Memory B cell (primary cell): ENCODE measurements at places on chromosomes 2 and 18.

DNA sequence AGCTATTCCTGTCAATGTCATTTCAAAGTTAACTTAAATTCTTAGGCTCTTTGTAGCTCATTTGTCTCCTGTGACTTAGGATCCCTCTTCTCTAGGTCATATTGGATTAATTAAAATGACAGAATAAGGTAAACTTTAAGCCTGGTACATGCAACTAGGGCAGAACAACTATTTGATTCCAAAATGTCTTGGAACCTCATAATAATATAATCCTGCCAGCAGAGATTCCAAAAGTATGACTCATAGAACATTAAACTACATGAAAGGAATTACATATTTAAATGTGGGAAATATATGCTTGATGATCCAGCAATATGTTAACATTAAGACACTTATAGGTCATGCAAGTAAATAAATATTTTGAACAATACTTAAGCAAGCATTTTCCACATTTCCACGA, 63.3 kb downstream of the COL3A1 start:
- H3K4me3 ChIP-seq = no peak overlapping the region
- DNase-seq = no peak
- no peaks in the 10 kb centered on the region for H3K36me3 ChIP-seq
- H3K4me1 ChIP-seq = no peaks in the 10 kb centered on the region
- no peak overlapping the region for H3K27ac ChIP-seq
- H3K27me3 ChIP-seq = no peaks in the 10 kb centered on the region

DNA sequence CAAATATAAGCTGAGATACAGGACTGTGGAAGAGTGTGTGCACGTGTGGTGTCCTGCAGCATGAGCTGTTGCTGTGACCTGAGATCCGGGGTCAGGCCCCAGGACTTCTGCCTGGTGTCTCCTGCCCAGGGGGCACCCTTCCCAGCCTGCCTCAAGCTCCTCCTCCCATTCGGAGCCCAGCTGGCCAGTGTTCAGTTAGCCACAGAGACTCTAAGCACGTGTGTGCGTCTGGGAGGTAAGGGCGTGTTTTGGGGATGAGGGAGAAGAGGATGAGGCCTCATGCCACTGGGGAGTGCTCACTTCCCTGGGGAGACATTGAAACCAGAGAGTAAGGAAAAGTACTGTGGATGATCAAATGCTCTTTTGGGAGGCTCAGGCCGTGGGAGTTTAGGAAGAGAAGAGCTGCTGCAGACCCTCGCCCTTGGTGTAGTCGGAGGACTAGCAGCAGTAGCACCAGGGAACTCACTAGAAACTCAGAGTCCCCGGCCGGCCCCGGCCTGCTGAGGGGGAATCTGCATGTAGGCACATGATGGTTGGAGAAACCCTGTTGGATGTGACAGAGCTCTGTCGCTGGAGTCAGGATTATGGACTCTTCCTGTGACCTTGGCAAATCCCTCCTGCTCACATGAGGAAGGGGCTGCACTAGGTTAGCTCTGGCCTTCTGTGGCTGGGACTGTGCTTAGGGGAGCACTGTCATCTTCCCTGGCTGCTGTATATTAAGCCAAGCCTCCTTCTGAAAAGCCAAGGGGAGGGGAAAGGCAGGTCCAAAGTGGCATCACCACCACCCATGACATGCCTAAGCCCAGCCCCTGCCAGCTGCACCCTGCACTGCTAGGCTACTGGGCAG, 231.1 kb downstream of the DYSF start:
- H3K27ac ChIP-seq = no peak overlapping the region
- no peak overlapping the region for H3K4me3 ChIP-seq

DNA sequence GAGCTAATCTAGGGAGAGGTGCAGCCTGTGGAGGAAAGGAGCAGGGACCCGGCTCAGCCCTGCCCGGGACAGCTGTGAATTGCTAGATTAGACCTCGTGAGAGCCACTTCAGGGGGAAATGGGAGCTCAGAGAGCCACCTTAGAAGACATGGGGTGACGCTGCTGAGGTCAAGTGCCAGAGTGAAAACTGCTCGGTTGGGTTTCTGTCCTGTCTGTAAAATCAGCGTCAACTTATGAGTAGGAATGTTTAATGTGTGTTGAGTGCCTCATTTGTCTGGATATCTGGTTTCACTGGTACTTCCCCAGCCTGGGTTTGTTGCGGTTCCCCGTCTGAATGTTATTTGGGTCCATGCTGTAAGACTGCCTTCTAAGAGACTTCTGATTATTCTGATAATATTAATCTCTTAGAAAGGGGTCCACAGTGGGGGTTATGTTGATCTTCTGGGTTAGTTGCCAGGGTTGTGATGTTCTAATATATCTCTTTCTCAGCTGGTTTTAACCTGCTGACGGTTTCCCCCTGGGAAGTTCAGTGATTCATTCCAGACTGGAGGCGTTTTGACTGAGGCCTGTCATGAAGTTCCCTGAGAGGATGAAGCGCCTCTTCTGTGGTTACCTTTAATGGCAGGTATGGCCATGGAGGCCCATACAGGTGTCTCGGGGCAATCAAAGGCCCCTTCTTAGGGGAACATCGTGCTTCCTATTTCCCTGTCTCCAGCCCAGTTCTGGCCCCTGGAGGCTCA, 175.9 kb downstream of the SH3RF3 start:
- H3K36me3 ChIP-seq = no peaks in the 10 kb centered on the region
- H3K4me3 ChIP-seq = no peak overlapping the region
- H3K27ac ChIP-seq = no peak overlapping the region
- no peaks in the 10 kb centered on the region for H3K4me1 ChIP-seq

- peaks cover 5% of the 10 kb centered on the region for H3K4me1 ChIP-seq
- DNase-seq = no peak
- no peaks in the 10 kb centered on the region for H3K36me3 ChIP-seq
Observed at GRCh38 chr2:148582679-148583511, 61.7 kb upstream of the EPC2 start.

DNA sequence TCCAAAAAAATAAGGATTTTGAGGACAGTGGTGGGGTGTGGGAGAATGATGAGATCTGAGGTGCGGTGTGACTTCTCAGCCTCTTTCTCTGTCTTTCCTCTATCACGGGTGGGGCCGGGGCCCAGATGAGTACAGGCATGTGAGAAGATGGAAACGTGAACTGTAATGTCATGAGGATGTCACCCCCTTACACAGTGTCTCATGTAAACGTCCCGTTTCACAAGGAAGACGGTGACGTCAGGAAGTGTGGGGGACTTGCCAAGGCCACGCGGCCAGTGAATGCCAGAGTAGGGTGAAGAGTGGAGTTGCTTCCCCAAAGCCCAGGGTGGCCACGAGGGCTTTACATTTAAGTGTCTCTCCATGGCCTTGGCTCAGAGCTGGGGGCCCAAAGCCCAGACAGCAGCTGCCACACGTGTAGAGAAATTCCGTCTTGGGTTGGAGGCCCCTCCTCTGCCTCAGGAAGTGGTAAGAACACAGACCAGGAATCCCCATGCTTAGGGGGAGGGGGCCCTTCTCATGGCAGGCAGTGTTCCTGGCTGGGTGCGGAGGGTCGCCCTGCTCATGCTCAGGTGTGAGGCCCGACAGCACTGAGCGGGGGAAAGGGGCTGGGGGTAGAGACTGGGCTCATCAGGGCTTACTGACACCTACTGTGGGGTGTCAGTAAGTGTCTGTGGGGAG, 80.9 kb upstream of the SMAD7 start:
- no peak overlapping the region for H3K4me3 ChIP-seq
- peaks cover 8% of the 10 kb centered on the region for H3K4me1 ChIP-seq
- DNase-seq = no peak
- peaks cover 4% of the 10 kb centered on the region for H3K36me3 ChIP-seq
- peak overlapping the region; percentile 10 for H3K27ac ChIP-seq

GRCh38 chr2:108074946-108075345, 88.6 kb downstream of the SLC5A7 start:
- no peaks in the 10 kb centered on the region for H3K4me1 ChIP-seq

DNA sequence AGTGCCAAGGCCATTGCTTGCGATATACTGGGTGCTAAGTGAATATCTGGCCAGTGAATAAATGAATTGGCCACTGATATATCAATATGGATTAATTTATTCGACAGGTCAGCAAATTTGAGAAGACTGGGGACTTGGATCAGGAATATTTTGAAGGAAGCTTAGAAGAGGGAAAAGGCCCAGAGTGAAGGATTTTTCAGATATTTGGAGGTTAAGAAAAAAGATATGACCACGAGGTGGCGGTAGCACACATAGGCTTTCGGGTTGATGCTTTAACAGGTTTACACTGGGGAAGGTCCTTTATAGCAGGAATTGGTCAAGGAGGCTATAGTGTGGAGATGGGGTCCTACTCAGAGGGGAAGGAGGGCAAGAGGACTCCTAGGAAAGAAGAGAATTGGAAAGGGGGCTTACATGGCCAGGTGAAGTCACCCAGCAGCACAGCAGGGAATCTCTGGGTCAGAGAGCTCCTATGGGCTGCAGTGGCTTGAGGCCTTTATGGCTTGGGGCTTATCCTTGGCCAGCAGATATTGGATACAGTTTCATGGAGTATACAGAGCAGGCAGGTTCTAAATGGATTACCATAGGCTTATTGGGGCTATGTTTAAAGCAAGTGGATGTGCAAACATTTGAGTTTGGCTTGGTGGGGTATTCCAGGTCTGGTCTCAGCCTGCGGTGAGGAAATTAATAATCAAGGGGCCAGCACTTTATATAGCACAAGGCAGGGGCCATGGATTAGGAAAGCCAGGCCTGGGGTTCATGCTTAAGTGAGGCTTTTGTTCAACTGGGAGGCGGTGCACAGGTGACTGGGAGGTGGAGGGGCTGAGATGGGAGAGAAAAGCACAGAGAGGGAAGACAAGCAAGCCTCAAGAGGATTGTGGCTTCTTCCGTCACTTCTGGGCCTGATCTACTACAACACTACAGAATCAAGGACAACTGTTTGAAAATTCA, 9.7 kb downstream of the IL1RN start:
- no peak overlapping the region for H3K27ac ChIP-seq
- H3K27me3 ChIP-seq = no peaks in the 10 kb centered on the region
- H3K36me3 ChIP-seq = no peaks in the 10 kb centered on the region
- DNase-seq = peak; percentile 27

- H3K36me3 ChIP-seq = peaks cover 2% of the 10 kb centered on the region
- peaks cover 8% of the 10 kb centered on the region for H3K27me3 ChIP-seq
- H3K4me3 ChIP-seq = no peak overlapping the region
- no peak for DNase-seq
Observed at GRCh38 chr2:108418416-108418815, 30.6 kb upstream of the GCC2 start.

GRCh38 chr2:46296216-46296839, 879 bp upstream of the EPAS1 start:
- DNase-seq = peak; percentile 41
- peak overlapping the region; percentile 76 for H3K4me3 ChIP-seq
- peaks cover 20% of the 10 kb centered on the region for H3K4me1 ChIP-seq
- no peak overlapping the region for H3K27ac ChIP-seq
- peaks cover 25% of the 10 kb centered on the region for H3K27me3 ChIP-seq

GRCh38 chr2:42978887-42979415, 186.6 kb upstream of the HAAO start:
- H3K27ac ChIP-seq = no peak overlapping the region
- H3K27me3 ChIP-seq = peaks cover 5% of the 10 kb centered on the region
- H3K4me1 ChIP-seq = peaks cover 23% of the 10 kb centered on the region
- no peak for DNase-seq
- H3K4me3 ChIP-seq = no peak overlapping the region

- peak; percentile 4 for DNase-seq
- peak overlapping the region; percentile 86 for H3K4me3 ChIP-seq
- H3K4me1 ChIP-seq = peaks cover 20% of the 10 kb centered on the region
Observed at GRCh38 chr2:148926981-148927401, 52.0 kb downstream of the KIF5C start.

DNA sequence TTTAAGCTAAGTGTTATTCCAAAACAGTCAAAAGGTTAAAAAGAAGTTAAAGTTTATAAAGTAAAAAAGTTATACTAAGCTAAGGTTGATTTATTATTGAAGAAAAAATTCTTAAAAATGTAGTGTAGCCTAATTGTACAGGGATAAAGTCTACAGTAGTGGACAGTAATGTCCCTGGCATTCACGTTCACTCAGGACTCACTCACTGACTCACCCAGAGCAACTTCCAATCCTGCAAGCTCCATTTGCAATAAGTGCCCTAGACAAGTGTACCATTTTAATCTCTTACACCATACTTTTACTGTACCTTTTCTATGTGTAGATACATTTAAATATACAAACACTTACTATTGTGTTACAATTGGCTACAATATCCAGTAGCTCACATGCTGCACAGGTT, 86.1 kb downstream of the CACNB4 start:
- peaks cover 12% of the 10 kb centered on the region for H3K27me3 ChIP-seq
- no peaks in the 10 kb centered on the region for H3K36me3 ChIP-seq
- no peak overlapping the region for H3K4me3 ChIP-seq
- DNase-seq = no peak

GRCh38 chr2:237898057-237898414, 38.6 kb downstream of the RAMP1 start:
- no peak for DNase-seq
- H3K36me3 ChIP-seq = no peaks in the 10 kb centered on the region
- H3K4me1 ChIP-seq = peaks cover 10% of the 10 kb centered on the region
- peaks cover 8% of the 10 kb centered on the region for H3K27me3 ChIP-seq

DNA sequence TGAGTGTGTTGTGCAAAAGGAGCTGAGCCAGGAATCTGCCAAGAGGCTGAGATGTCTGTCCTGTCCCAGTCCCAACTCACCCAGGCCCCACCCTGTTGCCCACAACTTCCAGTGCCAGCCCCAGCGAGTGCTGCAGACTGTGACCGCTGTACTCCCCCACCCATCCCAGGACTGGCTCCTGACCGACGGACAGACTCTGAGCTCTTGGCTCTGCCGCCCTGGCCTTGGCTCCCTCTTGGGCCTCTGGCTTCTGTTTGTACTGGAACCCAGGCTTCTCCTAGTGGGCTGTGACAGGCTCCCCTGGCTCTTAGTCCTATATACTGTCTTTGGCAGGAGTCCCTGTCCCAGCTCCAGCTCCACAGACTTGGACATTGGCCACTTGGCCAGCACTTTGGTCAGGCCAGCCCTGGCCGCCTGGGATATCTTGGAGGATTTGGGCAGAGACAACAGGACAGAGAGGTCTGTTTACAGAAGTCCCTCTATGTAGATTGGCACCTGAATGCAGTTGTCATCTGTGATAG, 41.1 kb downstream of the ACOXL start:
- H3K27me3 ChIP-seq = peaks cover 19% of the 10 kb centered on the region
- no peak for DNase-seq
- no peaks in the 10 kb centered on the region for H3K4me1 ChIP-seq
- H3K36me3 ChIP-seq = no peaks in the 10 kb centered on the region

- no peaks in the 10 kb centered on the region for H3K4me1 ChIP-seq
- no peaks in the 10 kb centered on the region for H3K36me3 ChIP-seq
- DNase-seq = no peak
- H3K27ac ChIP-seq = no peak overlapping the region
Observed at GRCh38 chr2:7338961-7339360, 421.7 kb downstream of the RNF144A start.

- H3K27me3 ChIP-seq = peaks cover 3% of the 10 kb centered on the region
- no peak overlapping the region for H3K4me3 ChIP-seq
- DNase-seq = no peak
- H3K4me1 ChIP-seq = peaks cover 7% of the 10 kb centered on the region
Observed at GRCh38 chr2:43043553-43043870, 182.9 kb downstream of the ZFP36L2 start.
